ENCODE measurements at places on chromosomes 6 and 20.
A peak's percentile ranks its signal among the peaks of the same experiment; 100 is the strongest.

- DNase-seq, result no peak
These were observed 137.5 kb downstream of the NRN1 start for GRCh38 chr6:5869261-5869660.

GRCh38 chr6:125793280-125793679 lies 2.5 kb downstream of the NCOA7 start:
- no peak for DNase-seq

DNA sequence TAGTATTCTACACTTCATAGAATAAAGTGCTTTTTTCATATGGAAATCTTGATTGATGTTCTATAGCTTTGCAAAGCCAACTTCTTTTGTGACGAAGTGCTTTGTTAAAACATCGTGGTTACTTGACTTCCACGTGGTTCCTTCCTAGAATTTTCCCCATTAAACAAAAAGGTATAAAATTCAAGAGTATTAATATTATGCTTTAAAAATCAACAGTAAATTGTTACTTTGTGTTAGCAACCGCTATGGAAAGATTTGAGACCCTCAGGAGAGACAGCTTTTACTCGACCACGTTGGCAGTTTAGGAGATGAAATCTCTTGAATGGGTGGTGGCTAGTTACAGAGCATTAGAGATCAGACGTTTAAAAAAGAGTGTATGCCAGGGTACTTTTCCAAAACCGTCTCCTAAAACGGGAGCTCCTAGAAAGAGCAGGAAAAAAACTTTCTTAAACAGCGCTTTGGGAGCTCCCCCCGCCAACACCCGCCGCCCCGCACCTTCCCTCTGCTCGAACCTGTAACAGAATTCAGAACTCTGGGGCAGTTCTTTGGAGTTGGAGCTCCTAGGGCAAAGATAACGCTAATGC lies 920 bp downstream of the GJA1 start:
- DNase-seq, result no peak

GRCh38 chr6:118542184-118542952 lies 5.7 kb upstream of the PLN start:
- no peak for DNase-seq

GRCh38 chr6:35710241-35710847 lies 21.6 kb upstream of the FKBP5 start:
- no peak for DNase-seq

- peak; percentile 39 for DNase-seq
These were observed 699.7 kb upstream of the ID4 start for GRCh38 chr6:19137505-19137904.

- peak; percentile 44 for DNase-seq
These were observed at the start of gene CAP2 for GRCh38 chr6:17392978-17393891. Gene CAP2 (plus strand): TSS chr6:17393595. CDS start chr6:17421556, 27,961 bp downstream.

- DNase-seq, result no peak
These were observed 623 bp upstream of the MRPS26 start for GRCh38 chr20:3045042-3045815.

DNA sequence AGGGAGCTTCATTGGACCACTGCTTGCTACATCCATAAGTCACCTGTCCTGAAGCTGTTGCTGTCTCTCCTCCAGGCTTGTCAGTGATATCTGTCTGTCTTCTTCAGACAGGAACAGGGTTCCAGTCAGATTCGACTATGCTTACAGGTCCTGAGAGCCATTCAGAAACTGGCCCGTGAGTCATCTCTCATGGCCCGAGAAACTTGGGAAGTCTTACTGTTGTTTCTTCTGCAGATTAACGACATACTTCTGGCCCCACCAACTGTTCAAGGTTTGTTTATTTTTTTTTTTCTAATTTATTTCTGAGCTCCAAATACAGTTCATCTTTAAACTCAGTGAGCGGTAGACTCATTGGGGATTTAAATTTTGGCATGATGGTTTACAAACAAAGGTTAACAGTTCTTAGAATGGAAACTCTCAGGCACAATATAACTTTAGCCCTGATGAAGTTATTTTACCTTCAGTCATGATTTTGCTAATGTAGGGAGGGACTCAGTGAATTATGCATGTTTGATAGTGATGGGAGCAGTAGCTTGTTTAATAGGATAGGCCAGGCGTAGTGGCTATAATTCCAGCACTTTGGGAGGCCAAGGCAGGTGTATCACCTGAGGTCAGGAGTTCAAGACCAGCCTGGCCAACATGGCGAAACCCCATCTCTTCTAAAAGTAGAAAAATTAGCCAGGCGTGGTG lies 24.7 kb downstream of the RALGAPB start:
- DNase-seq, result no peak

Measured in NCI-H774 (cell line).